Iris pigment epithelial cell (primary cell): ENCODE measurements at places on chromosomes 6 and 20.

DNA sequence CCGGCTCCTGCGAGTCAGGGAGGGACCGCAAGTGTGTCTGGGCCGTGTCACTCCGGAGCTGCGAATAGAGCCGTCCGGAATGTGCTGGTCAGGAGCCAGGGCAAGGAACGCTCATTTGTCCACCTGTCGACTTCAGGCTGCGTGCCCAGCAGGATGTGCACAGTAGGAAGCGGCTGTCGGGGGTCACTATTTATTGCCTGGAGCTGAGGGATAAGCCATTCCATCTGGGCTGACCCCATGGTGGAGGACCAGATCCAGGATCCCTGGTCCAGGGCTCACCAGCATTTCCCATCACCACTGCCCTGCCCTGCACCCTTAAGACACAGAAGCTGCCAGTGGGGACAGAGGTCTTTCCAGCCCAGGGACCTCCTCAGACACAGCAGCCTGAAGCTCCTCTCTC, 14.7 kb downstream of the NTSR1 start:
- DNase-seq: no peak

DNA sequence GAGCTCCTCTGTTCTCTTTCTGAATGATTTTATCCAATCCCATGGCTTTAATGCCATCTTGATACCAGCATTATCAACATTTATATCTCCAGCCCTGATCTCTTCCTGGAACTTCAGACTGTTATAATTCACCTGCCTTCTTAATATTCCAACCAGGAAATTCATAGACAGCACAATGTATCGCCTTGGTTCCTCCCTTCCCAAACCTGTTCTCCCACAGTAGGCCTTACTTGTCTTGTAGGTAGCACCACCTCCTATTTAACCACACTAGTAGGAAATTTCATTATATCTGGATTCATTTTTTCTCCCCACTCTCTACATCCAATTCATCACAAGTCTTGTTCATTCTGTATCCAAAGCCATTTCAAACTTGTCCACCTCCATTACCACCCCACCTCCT, 106.3 kb upstream of the SHLD1 start:
- DNase-seq: no peak

GRCh38 chr6:5004373-5005037, 668 bp upstream of the RPP40 start:
- no peak for DNase-seq

DNA sequence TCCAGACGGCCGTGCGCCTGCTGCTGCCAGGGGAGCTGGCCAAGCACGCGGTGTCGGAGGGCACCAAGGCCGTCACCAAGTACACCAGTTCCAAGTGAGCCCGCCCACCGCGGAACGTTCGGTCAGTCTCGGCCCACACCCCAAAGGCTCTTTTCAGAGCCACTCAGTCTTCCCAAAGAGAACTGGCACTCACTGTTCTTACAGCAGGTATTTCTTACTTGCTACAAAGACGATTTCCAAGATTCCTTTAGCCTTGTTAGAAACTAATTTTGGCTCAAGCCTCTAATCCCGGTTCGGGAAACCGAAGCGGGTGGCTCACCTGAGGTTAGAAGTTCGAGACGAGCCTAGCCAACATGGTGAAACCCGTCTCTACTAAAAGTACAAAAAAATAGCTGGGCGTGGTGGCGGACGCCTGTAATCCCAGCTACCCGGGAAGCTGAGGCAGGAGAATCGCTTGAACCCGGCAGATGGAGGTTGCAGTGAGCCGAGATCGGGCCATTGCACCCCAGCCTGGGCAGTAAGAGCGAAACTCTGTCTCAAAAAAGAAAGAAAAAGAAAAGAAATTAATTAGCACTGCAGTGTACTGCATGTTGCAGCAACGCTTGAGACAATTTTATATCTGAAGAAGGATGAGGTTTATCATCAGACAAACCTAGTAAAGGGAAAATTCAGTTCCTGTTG, 73.1 kb downstream of the OR2B2 start:
- peak; percentile 45 for DNase-seq

GRCh38 chr20:24674921-24675605, 205.6 kb downstream of the SYNDIG1 start:
- no peak for DNase-seq

DNA sequence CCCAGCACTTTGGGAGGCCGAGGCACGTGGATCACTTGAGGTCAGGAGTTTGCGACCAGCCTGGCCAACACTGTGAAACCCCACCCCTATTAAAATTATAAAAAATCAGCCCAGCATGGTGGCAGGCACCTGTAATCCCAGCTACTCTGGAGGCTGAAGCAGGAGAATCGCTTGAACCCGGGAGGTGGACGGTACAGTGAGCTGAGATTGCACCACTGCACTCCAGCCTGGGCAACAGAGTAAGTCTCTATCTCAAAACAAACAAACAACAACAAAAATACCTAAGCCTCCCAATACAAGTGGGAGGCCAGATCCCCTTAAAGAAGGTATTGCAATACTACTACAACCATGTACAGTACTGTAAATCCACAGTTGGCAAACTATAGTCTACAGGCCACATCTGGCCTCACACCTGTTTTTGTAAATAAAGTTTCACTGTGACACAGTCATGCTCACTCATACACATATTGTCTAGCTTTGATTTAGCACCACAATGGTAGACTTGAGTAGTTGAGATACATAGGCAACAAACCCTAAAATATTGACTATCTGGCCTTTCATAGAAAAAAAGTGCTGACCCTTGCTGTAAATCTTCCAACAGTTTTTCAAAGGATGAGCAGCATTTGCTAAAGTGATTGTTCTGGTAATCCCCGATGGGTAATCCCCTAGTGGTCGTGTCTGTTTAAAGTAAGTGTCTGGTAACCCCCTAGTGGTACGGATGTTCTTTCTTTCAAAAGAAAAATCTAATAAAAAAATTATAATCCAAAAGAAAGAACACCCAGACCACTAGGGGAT, 202.0 kb downstream of the RNGTT start:
- DNase-seq: no peak

- no peak for DNase-seq
Observed at GRCh38 chr6:34581561-34581920, 25.4 kb upstream of the SPDEF start.

- no peak for DNase-seq
Observed at GRCh38 chr6:48916607-48917006, 546.4 kb downstream of the MMUT start.

GRCh38 chr6:45185403-45186251, 142.5 kb upstream of the RUNX2 start:
- peak; percentile 24 for DNase-seq

GRCh38 chr6:4518506-4518905, 257.7 kb upstream of the CDYL start:
- DNase-seq: peak; percentile 94

DNA sequence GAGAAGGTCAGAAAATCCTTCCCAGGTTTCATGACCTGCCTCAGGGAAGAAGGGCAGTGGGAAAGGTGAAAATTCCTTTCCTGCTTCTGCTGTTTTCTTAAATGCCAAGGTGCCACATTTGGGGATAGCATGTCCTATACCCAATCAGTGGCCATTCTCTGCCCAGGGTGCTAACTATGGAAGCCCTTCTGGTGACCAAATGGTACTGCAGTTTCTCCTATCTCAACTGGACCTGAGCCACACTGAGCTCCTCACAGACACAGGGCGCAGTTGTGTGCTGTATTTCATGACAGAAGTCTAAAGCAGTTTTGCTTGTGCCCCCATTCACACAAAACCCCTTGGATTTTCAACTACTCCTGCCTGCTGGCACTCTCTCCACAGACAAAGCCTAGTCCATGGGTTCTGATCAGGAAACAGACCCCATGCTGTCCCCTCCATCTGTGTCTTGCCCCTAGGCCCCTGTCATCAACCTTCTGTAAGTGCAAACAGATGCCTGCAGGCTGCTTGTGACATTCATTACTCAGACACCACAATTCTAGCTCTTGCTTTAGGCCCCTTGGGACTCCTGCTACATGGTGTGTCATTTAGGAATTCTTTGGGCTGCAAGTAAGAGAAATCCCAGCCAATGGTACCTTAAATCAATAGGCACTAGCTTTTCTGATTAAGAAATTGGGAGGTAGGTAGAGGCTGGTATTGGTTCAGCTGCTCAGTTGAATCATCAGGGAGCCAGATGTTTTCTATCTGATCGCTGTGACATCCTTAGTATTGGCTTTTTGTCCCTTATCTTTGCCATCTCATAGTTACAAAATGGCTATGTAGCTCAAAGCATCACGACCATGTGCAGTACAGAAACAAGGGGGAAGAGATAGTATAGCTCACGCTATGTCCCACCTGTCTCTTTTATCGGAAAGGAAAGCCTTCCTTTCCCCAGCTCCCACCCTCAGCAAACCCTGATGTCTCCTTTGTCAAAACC, 147.8 kb downstream of the CD83 start:
- DNase-seq: no peak

GRCh38 chr6:27544612-27545260, 71.8 kb upstream of the ZNF184 start:
- DNase-seq: no peak

- DNase-seq: peak; percentile 82
Observed at GRCh38 chr20:58618351-58619076, 32.6 kb upstream of the STX16 start.

- no peak for DNase-seq
Observed at GRCh38 chr20:33176101-33176500, 8.1 kb downstream of the BPIFA2 start.

DNA sequence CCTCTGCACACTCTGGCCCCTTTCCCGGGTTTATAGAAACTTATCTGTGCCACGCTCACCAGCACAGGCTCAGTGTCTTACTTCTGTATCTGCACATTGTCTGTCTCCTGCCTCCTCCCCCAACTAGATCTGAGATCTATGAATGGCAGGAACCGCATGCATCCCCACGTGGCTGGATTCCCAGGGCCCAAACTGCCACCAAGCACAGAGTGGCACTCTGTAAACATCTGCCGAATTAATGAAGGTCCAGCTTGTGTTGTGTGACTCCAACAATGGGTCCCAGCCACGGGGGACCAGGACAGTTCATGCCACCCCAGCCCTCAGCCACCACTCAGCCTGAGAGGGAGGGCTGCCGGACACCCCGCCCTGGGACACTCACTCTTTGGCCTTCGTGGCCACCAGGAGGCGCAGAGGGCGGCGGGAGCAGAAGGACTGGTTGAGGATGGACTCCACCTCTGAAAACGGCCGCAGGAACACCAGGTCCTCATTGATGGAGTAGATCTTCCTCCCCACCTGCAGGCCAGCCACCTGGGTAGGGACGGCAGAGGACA, 171.1 kb downstream of the PREX1 start:
- DNase-seq: no peak

- no peak for DNase-seq
Observed at GRCh38 chr6:123803504-123804013, at the start of gene NKAIN2. Gene NKAIN2, plus strand, starts transcription at chr6:123803865.

- DNase-seq: peak; percentile 69
Observed at GRCh38 chr6:18997375-18997826, 610.3 kb downstream of the RNF144B start.

DNA sequence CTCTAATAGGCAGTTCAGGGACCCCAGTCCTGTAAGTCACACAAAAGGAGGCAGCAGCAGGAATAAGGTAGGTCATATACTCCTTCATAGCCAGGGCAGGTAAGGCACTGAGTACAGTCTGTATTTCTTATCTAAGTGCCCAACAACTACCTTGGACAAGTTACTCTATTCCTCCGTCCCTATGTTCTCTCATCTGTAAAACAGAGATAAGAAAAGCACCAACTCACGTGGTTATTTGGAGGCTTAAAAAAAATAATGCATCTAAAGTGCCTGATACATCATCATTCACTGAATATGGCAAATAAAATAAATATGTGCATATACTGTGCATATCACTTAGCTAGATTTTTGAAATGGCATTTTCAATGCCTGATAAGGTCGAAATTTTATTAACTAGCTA, 298.1 kb upstream of the CDYL start:
- no peak for DNase-seq

GRCh38 chr20:42785041-42785440, 404.7 kb downstream of the PTPRT start:
- no peak for DNase-seq

DNA sequence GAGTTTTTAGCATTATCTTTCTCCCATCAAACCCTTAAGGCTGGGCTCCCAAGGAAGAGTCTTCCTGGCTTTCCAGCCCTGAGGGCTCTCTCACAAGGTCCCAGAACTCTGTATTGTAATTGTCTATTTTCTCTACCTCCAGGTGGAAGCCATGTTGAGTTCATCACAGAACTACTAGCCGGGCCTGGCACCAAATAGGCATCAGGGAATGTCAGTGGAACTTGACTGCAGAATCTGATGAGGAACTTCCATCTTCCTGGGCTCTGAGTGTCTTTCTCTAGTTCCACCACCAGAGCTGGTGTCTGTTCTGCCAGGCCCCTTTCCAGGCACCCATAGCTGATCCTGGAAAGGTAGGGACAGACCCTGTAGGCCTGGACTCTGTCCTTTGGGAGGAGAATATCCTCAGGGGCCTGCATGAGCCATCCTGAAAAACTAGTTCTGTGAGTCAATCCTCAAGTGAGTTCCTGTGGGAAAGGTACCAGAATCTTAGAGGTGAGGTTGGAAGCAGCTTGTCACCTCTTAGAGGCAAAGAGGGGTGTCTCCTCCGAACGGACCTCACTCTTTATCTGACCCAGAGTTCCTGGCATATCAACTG, 11.1 kb upstream of the TOP1 start:
- no peak for DNase-seq

- peak; percentile 94 for DNase-seq
Observed at GRCh38 chr6:140921366-140922226, 1211.1 kb upstream of the GJE1 start.

DNA sequence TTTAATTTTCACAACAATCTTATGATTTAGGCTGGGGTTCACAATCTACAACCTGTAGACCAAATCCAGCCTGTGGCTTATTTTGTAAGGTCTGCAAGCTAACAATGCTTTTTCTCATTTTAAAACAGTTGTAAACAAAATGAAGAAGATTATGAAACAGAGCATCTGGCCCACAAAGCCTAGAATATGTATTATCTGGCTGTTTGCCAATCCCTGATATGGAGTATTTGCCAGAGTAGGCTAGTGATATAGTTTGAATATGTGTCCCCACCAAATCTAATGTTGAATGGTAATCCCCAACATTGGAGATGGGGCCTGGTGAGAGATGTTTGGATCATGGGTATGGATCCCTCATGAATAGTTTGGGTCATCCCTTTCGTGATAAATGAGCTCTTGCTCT, 201.8 kb downstream of the DHX35 start:
- DNase-seq: no peak

DNA sequence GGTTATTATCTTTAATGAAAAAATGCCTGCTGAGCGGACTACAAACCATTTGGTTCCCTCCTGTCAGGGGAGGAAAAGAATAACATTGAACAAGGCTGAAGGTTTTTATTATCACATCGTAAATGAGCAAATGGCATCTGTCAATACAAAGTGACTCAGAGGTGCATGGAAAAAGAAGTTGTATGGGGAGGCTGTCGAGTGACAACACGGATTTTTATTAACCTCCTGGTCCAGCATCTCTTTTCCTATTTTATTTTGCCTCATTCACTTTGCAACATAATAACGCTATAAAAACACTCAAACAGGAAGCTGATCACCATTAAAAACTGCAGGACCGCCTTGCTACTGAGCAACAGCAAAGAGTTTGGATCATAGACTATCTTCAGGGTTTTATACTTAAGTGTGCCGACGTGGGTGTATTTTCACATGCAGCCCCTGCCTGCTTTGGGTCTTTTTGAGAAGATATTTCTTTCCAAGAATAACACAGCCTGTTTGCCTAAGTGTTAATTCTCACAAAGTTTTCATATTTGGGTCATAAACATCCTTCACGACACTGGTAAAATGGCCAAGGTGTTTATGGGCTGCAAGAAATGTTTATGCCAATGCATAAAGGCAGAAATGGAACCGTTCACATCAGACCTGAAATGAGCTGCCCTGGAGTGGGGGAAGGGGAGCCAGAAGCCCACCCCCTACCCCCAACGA, 132.1 kb upstream of the SALL4 start:
- peak; percentile 34 for DNase-seq
